ENCODE measurements at places on chromosomes 7 and 10. TPM values are rescaled to one million over a fixed set of nuclear protein-coding genes. Genes with fewer than 3 reads are reported as not detected.

Gene TMEM178B
- 6.0 TPM for total RNA-seq

Gene SPDYE11
- not detected for total RNA-seq

Gene FAM25A
- total RNA-seq = not detected

Gene MRLN
- total RNA-seq = not detected

Gene CCDC136
- total RNA-seq = 4.9 TPM

Gene BTAF1
- total RNA-seq = 14.7 TPM

Gene AKR1D1
- not detected for total RNA-seq

Gene SPOCK2
- 17.8 TPM for total RNA-seq

Gene ADCYAP1R1
- total RNA-seq = not detected

Gene CYP26A1
- total RNA-seq = 1.0 TPM

Gene AMPH
- 0.49 TPM for total RNA-seq

Gene CARD11
- total RNA-seq = 17.6 TPM

Gene FKBP6
- total RNA-seq = 0.16 TPM

Gene NXPH1
- total RNA-seq = not detected

Gene CPA2
- total RNA-seq = not detected

All from mesangial cell (primary cell).